ENCODE measurements at places on chromosomes 1 and 21.

DNA sequence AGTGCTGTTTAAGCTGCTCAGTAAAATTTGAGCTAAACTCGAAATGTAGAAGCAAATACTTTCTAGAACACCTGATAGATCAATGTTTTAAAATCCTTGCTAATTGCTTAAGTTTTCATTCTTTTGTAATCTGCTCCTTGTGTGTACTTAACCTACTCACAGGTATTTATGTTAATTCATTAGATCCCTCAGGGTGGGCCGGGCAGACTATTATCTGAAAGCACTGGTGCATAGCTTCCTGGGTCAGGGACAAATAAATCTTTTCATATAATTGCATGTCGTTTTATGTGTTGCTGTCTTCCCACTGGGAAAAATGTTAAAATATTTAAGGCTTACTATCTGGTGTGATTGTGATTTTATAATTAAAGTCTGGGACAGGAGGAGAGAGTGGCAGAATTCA is 440.5 kb downstream of the SMYD3 start:
- DNase-seq: no peak

DNA sequence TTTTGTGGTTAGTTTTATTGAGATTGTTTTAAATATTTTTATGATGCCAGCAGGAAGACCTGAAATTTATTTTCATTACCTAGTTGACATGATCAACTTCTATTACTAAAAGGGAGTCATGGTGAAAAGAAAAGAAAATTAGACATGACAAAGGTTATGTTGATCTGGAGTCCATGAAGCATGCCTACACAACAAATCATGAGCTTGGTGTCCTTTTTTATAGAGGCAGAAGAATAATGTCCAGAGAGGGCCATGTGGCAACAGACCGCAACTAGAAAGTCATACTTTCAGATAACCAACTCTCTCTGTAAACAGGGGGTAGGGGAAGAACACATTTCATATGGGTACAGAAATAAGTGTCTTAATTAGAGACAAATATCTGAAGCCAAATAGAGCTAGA is 175.5 kb upstream of the HOOK1 start:
- no peak for DNase-seq

- DNase-seq: no peak
Observed at GRCh38 chr1:166172106-166172505, 5.3 kb upstream of the FAM78B start.

DNA sequence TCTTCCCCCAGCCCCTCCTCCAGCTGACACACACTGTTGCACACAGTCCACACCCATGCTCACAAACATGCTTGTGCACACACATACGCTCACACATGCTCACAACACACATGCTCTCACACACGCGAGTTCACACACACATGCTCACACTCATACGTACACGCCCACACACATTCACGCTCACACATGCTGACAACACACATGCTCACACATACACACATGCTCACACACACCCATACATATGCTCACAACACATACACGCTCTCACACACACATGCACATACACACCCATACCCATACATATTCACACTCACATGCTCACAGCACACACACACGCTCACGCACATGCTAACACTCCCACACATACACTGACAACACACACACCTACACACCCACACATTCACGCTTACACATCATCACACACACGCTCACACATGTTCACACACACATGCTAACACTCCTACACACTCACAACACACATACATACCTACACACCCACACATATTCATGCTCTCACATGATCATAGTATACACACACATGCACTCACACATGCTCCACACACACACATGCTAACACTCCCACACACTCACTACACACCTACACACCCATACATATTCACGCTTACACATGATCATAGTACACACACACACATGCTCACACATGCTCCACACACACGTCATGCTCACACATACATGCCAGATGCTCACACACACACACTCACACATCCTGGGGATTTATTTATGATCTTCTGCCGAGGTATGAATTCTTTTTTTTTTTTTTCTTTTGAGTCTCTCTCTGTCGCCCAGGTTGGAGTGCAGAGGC is 10.7 kb downstream of the DRAXIN start:
- no peak for DNase-seq

GRCh38 chr1:84133479-84133878 is 10.6 kb upstream of the PRKACB start:
- no peak for DNase-seq

GRCh38 chr1:98565951-98566350 is 95.6 kb upstream of the SNX7 start:
- no peak for DNase-seq

DNA sequence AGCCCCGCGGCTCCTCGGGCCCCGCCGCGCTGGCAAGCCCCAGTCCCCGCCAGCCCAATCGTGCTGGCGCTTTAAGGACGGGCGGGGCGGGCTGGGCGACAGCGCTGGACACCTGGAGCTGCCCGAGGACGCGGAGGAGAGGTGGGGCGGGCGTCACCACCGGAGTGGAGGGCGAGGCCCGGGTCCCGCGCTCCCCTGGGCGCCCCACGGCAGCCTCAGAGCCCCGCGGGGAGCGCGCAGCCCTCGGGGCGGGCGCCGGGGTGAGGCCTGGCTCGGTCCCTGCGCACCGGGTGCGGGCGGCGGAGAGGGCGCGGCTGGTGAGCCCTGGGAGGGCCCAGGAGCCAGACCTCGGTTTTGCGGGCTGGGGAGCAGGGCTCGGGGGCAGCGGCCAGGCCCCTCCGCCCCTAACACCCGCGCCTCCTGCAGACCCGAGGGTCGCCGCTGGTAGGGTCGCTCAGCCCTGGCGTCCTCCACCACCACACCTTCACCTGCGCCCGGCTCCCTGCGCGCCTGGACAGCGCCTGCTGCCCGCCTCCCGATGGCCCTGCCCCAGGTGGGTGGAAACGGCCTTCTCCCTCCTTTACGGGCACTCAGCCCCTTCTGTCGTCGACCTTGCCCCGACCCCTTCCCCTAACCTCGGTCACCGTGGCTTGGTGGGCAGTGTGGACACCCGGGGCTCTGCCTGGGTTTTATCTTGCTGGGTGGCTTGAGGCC is at the start of gene TMEM61:
Gene TMEM61 (plus strand): TSS at position 101 of the 714 bp plus-strand sequence. CDS start 438 bp downstream, at position 539.
- no peak for DNase-seq

DNA sequence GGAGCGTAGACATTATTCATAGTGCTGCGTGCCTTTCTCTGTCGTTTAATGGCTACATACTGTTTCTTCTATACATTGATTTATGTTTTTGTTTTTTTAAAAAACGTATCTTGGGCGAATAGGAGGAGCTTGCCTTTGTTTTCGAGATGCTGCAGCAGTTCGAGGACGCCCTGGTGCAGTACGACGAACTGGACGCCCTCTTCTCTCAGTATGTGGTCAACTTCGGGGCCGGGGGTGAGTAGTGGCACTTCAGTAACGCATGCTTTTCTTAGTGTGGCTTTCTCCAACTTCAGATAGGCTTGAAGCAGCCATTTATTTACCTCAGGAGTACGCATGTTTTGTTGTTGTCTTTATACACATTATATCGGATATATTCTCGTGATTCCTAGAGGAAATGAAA is 46.9 kb downstream of the TRAPPC10 start:
- DNase-seq: no peak

GRCh38 chr1:90400131-90400530 is 317.0 kb downstream of the BARHL2 start:
- DNase-seq: no peak

GRCh38 chr1:6157528-6158174 is 22.5 kb downstream of the CHD5 start:
- no peak for DNase-seq

GRCh38 chr1:42158189-42158588 is 5.0 kb downstream of the GUCA2B start:
- DNase-seq: no peak

DNA sequence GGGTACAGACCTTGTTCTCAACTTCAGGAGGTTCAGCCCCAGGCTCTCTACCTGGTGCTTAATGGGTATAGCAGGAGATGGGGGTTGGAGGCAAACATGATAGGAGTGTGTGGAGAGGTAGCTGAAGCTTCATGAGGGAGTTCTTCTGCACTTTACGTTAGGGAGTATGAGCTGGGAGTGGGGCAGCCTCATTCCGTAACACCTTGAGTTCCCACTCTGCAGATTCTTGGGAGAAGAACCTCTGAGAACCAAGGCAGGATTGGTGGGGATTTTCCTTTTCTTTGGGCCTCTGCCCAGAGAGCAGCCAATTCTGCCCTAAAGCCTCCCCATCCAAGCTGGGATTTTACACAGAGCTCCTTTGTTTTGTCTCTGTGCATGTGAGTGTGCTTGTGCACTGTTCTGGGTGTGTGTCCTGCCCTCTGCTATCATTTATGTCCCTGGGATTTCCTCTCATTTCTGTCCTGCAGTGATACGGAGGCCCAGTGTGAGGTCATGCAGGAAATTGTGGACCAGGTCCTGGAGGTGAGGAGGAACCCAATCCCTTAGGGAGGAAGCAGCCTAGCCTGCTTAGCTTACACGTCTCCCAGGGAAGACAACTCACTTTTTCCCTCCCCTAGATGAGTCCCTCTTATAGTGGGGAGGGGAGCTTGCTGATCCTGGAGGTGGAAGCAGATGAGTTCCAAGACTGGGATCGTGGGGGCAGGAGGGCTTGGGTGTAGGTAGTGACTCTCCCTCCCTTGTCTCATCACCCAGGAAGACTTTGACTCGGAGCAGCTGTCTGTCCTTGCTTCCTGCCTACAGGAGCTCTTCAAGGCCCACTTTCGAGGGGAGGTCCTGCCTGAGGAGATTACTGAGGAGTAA is 11.6 kb upstream of the SLC27A3 start:
- DNase-seq: no peak

DNA sequence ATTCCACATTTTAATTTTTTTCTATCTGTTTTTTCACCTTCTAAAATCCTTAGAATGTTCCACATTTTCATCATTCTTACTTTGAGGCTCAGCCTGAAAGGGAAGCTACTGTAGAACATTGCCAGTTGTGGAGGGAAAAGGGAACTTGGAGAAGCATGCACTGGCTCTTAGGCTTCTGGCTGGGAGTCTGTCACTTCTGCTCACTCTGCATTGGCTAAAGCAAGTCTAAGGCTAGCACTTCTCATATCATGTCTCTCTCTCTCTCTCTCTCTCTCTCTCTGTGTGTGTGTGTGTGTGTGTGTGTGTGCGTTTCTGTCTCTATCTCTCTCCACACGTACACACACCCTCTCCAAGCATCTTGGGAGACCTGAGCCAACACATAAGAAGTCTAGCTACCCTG is 49.6 kb upstream of the ADAR start:
- DNase-seq: no peak

GRCh38 chr1:67572594-67573221 is 112.3 kb upstream of the GADD45A start:
- no peak for DNase-seq

GRCh38 chr1:83546874-83547273 is 452.1 kb downstream of the TTLL7 start:
- DNase-seq: no peak

DNA sequence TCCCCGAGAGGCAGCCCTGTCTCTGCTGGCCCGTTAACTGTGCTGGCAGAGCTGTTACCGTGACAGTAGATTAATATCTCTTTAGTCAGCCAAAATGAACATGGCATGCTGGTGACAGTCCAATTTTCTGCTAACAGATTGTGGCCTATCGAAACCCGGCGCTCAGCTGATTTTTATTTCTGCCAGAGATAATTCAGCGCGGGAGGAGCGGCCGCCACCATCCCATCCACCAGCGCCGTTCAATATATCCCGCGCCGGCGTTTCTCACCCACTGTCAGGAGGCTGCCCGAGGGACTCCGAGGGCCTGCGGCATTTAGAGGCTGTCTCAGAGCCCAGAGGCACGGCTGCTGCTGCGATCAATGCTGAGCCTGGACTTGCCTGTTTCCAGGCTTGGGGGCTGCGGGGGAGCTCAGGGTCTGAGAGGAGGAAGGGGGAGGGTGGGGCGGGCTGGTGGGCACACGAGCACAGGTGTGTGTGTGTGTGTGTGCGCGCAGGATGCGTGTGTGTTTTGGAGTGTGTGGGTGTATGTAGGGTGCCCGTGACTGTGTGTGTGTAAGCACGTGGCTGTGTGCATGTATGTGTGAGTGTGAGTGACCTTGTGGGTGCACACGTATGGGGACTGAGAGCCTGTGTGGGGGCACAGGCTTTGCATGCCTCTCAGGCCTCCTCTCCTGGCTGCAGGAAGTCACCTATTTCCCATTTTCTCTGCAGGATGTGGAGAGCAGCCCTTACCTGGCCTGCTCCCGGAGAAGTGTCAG is 109.7 kb upstream of the ACTRT2 start:
- DNase-seq: no peak

DNA sequence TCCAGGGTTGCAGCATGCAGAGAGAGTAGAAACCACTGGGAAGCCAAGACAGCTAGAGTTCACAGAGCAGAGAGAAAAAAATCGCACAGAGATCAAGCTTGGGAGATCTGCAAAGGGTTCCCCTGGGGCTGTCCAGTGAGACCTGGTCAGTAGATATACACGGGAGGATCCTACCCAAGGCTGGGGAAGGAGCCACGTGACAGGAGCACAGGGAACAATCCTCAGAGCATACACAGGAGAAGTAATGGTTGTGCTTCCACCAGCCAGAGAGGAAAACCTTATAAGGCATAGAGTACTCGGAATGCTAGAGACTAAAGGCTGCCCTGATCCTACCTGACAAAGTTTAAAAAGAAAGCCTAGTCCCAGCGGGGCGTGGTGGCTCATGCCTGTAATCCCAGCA is 53.9 kb downstream of the GABPA start:
- DNase-seq: no peak

GRCh38 chr1:62688687-62689085 is 500 bp upstream of the DOCK7 start:
- no peak for DNase-seq

DNA sequence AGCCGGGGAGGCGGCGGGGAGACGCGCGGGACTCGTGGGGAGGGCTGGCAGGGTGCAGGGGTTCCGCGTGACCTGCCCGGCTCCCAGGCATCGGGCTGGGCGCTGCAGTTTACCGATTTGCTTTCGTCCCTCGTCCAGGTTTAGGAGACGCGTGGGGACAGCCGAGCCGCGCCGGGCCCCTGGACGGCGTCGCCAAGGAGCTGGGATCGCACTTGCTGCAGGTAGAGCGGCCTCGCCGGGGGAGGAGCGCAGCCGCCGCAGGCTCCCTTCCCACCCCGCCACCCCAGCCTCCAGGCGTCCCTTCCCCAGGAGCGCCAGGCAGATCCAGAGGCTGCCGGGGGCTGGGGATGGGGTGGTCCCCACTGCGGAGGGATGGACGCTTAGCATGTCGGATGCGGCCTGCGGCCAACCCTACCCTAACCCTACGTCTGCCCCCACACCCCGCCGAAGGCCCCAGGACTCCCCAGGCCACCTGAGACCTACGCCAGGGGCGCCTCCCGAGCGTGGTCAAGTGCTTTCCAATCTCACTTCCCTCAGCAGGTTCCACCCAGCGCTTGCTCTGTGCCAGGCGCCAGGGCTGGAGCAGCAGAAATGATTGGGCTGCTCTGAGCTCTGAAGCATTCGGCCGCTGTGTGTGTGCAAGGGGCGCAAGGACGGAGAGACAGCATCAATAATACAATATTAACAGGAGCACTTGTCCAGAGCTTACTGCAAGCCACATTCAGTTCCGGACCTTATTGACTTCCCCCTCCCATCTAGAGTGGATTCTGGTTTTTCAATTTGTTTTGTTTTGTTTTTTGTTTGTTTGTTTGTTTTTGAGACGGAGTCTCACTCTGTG is 10.3 kb downstream of the SIM2 start:
- DNase-seq: no peak

GRCh38 chr1:32893198-32894018 is 7.1 kb downstream of the HPCA start:
- DNase-seq: no peak

- no peak for DNase-seq
Observed at GRCh38 chr1:61149010-61149860, 66.9 kb downstream of the NFIA start.

GRCh38 chr1:162218546-162218945 is 149.1 kb downstream of the NOS1AP start:
- DNase-seq: no peak
